ENCODE measurements at places on chromosomes 11 and 22.
A peak's percentile ranks its signal among the peaks of the same experiment; 100 is the strongest.

DNA sequence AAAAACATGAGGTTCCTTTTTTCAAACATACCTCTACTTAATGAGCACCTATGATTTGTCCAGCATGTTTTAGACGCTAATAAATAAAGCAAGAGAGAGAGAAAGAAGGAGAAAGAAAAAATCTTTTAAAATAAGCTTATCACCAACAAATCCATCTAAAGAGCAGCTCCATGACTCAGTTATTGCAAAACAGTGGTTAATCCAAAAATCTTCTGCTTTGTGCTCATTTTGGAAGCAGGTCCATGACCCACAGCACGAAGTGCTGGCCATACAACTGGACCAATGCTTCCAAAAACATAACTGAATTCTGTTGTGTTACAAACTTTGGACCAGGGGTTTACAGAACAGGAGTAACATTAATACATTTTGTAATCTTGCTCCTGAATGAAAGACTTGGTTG is 696.6 kb downstream of the KCNA4 start:
- no peak overlapping the region for H3K4me3 ChIP-seq
- no peaks in the 10 kb centered on the region for H3K27me3 ChIP-seq
- H3K36me3 ChIP-seq: no peaks in the 10 kb centered on the region
- no peak for DNase-seq
- no peak overlapping the region for H3K27ac ChIP-seq

- no peak overlapping the region for H3K4me3 ChIP-seq
- H3K27ac ChIP-seq: peak overlapping the region; percentile 23
- H3K36me3 ChIP-seq: peaks cover 18% of the 10 kb centered on the region
- H3K27me3 ChIP-seq: no peaks in the 10 kb centered on the region
Measured at GRCh38 chr11:3786781-3787428, 10.4 kb downstream of the NUP98 start.

GRCh38 chr11:116507849-116508695 is 264.7 kb downstream of the BUD13 start:
- peaks cover 14% of the 10 kb centered on the region for H3K27me3 ChIP-seq
- H3K27ac ChIP-seq: no peak overlapping the region
- no peaks in the 10 kb centered on the region for H3K36me3 ChIP-seq
- DNase-seq: no peak
- no peak overlapping the region for H3K4me3 ChIP-seq
- H3K4me1 ChIP-seq: no peaks in the 10 kb centered on the region

DNA sequence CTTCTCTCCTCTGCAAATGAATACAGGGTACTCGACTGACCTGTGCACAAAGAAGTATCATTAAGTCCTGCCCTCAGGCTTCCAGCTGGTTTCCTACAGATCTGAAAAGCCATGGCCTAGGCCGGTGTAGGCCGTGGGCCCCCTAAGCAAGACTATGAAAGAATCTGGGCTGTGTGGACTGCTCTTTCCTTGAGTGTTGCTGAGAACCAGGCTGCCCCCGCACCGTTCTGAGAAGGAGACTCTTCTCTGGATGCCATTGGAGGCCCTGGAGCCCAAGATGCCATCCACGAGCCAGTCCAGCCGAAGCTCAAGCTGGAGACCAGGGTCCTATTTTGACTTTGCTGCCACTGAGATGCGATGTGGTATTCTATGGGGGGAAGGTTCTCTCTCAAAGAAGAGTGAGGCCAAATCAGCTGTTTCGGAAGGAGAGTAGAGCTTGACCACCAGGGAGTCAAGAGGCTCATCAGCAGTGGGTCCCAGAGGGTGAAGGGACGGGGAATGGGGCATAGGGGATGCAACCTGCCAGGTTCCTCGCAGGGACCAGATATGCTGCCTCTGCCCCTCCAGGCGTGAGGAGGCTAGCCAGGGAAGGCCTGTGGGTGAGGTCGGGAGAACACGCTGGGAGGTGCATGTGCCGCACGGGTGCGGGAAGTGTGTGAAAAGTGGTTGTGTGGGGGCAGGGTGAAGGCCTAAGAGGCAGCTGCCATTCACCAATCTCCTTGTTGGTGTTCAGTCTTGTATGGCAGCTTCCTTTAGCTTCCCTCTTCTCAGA is 96.4 kb upstream of the B3GAT1 start:
- no peak overlapping the region for H3K27ac ChIP-seq
- no peaks in the 10 kb centered on the region for H3K27me3 ChIP-seq
- H3K4me1 ChIP-seq: no peaks in the 10 kb centered on the region
- H3K36me3 ChIP-seq: no peaks in the 10 kb centered on the region
- H3K4me3 ChIP-seq: no peak overlapping the region
- DNase-seq: no peak

- no peak overlapping the region for H3K4me3 ChIP-seq
- no peaks in the 10 kb centered on the region for H3K4me1 ChIP-seq
- DNase-seq: no peak
- H3K27ac ChIP-seq: no peak overlapping the region
Measured at GRCh38 chr11:104095791-104096190, 59.4 kb downstream of the DDI1 start.

DNA sequence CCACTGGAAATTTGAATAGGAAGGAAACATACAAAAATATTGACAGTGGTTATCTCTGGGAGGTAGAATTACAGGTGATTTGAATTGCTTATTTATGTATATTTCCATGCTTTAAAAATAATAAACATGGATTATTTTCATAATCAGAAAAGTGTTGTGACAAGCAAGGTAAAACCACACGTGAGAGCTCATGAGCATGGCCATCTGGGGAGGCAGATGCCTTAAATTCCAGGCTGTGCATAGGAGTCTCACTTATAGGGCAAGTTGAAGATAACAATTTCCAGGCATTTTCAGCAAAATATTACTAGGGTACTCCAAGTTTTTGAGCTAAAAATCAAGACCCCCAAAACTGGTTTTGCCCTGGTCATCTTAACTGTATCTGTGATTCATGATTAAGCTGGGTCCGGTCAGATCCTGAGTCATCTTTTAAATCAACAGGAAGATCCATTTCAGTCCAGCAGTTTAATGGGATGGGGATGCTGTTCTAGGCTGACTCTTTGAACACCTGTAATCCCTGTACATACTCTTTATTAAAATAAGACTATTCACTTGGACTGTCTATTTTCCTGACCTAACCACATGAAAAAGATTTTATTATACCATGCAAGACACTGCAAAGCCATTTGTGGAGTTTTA is 115.8 kb upstream of the NARS2 start:
- no peaks in the 10 kb centered on the region for H3K27me3 ChIP-seq
- H3K4me3 ChIP-seq: no peak overlapping the region
- H3K4me1 ChIP-seq: no peaks in the 10 kb centered on the region
- no peak for DNase-seq
- no peak overlapping the region for H3K27ac ChIP-seq

- H3K4me3 ChIP-seq: no peak overlapping the region
- H3K36me3 ChIP-seq: peaks cover 35% of the 10 kb centered on the region
- no peaks in the 10 kb centered on the region for H3K4me1 ChIP-seq
- H3K27ac ChIP-seq: no peak overlapping the region
Measured at GRCh38 chr11:72326151-72326848, 82.3 kb upstream of the PHOX2A start.

DNA sequence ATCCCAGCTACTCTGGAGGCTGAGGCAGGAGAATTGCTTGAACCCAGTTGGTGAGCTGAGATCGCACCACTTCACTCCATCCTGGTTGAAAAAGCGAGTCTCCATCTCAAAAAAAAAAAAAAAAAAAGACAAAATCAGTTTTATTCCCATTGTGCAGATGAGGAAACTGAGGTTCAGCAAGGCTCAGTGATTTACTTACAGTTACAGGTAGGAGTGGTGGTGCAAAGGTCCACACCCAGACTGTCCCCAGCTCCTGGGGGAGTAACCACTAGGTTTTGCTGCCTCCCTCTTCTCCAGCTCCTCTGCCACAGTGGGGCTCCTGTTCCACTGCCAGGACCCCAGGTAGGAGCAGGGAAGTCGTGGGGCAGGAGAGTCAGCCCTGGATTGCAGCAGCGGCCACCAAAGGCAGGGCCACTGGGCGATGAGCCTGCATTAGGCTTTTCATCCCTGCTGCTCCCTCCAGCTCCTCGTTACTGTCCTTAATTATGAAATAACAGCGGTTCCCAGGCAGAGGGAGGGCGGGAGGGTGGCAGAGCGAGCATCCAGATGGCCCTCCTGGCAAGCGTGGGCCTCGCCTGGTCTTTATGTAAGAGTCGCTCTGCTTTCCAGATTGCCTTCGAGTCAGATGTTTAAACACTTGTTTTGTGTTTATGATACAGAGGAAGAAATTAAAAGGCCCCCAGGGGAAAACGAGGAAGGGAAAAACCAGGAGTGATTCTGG is 15.5 kb upstream of the RASD2 start:
- DNase-seq: no peak
- H3K27ac ChIP-seq: no peak overlapping the region
- H3K4me1 ChIP-seq: no peaks in the 10 kb centered on the region

DNA sequence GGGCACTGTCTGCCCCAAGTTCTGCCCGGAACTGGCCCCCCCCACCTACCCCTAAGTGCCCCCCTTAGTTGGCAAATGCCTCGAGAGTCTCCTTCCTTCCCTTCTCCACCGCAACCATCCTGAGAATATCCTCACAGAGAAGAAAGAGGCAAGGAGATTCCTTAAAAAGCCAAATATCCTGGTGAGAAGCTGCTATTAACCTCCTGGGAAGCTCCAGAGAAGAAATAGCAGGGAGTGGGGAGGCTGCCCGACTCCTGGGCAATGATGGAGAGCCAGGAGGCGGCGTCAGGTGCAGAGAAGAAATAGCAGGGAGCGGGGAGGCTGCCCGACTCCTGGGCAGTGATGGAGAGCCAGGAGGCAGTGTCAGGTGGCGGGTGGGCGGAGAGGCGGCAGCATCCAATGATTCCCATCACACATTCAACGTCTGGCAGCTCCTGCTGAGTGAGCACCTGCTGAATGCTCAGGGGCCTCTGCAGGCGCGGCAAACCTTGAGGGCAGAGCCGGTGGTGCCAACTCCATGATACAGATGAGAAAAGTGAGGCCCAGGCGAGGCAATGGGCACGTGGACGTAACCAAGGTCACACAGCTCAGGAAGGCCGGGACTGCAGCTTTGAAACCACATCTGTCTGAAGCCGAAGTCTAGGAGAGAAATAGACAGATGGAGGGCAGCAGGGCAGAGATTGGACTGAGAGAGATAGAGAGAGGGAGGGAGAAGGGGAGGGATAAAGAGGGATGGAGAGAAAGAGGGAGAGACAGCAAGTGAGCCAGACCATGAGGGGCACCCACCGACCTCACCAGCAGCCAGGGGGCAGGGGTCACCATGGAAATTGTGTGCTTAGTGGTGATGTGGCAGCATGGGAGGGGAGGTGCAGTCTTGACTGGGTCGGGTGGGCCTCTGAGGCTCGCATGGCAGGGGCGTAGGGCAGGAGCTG is 58.3 kb downstream of the CYTH4 start:
- H3K4me3 ChIP-seq: no peak overlapping the region
- no peak for DNase-seq
- no peaks in the 10 kb centered on the region for H3K36me3 ChIP-seq
- H3K27ac ChIP-seq: no peak overlapping the region

DNA sequence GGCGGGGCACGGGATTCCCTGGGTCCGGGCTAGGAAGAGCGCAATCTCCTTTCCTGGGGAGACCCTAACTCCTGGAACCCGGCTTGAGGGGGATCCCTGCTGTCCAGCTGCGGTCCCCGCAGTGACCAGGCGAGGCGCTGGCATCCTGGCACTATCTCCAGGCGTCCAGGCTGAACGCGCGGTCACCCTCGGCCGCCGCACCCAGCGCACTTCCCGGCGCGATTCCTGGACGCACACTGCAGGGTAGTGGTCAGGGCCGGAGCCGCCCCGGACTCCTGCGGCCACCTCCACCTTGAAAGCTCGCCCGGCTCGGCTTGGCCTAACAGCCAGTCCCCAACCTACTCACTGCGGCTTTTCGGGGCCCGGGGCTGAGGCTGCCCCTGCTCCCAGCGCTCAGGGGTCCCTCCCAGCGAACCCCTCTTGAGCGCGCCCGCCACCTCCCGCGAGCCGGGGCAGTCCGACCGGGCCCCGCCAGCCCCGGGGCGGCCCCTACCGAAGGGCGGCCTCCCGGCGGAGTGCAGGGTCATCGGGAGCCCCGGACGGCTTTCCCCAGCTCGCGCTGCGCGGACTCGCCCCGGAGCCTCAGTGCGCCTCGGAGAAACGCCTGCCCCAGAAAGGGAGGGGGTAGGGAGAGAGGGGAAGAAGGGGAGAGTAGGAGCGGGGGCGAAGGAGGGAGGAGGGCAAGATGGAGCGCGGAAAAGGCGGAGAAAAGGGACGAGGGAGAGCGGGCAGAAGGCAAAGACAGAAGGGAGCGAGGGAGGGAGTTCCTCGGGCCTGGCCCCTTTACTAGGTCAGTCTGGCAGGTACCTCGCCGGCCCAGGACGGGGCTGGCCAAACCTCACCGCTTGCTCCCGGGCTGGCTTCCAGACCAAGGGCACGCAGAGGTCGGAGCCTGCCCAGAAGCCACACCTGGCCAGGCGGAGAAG is 1.0 kb downstream of the POU2AF3 start:
- no peak overlapping the region for H3K27ac ChIP-seq
- DNase-seq: no peak
- H3K27me3 ChIP-seq: peaks cover 21% of the 10 kb centered on the region
- no peak overlapping the region for H3K4me3 ChIP-seq
- no peaks in the 10 kb centered on the region for H3K36me3 ChIP-seq
- peaks cover 6% of the 10 kb centered on the region for H3K4me1 ChIP-seq

DNA sequence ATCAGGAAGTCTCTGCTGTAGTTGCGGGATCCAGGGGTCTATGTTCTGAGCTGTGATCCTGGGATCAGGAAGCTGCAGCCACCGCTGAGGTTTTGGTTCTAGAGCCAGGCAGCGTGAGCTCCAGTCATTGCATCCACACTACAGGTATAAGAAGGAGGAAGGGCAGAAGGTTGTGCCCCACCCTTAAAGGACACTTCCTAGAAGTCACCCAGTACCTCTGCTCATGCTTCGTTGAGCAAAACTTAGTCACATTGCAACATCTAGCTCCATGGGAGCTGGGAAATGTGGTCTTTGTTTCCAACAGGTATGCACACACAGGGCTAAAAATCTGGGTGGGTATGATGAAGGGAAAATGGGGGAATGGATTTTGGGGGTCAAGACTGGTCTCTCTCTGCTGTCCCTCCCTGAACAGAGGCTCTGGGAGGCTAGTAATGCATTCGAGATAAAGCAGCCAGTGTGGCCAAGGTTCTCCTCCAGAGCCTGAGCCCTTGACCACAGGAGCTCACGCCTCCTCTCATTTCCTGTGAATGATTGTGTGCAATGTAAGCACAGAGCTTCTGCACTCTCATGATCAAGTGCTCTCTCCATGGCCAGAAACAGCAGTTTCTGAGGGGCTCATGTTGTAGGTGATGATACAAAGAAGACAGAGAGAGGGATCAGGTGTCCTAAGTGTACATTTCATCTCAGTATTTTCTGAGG is 86.8 kb upstream of the OR4B1 start:
- H3K4me1 ChIP-seq: no peaks in the 10 kb centered on the region
- no peaks in the 10 kb centered on the region for H3K27me3 ChIP-seq
- H3K4me3 ChIP-seq: no peak overlapping the region
- H3K36me3 ChIP-seq: peaks cover 66% of the 10 kb centered on the region
- no peak overlapping the region for H3K27ac ChIP-seq
- no peak for DNase-seq

GRCh38 chr11:95684170-95684569 is 105.4 kb downstream of the FAM76B start:
- no peak overlapping the region for H3K4me3 ChIP-seq
- H3K4me1 ChIP-seq: peaks cover 13% of the 10 kb centered on the region
- DNase-seq: no peak
- H3K27ac ChIP-seq: no peak overlapping the region
